ENCODE measurements at places on chromosomes 6 and 20.

- DNase-seq, result no peak
Measured at GRCh38 chr20:50675671-50676376, 15.5 kb downstream of the RIPOR3 start.

GRCh38 chr20:20369250-20370093 lies 1.6 kb downstream of the INSM1 start:
- DNase-seq, result no peak

- DNase-seq, result no peak
Measured at GRCh38 chr6:141077355-141078333, 1055.1 kb upstream of the GJE1 start.

- no peak for DNase-seq
Measured at GRCh38 chr20:9474835-9475415, 39.5 kb upstream of the LAMP5 start.

GRCh38 chr20:11426948-11427347 lies 490.7 kb upstream of the BTBD3 start:
- no peak for DNase-seq

DNA sequence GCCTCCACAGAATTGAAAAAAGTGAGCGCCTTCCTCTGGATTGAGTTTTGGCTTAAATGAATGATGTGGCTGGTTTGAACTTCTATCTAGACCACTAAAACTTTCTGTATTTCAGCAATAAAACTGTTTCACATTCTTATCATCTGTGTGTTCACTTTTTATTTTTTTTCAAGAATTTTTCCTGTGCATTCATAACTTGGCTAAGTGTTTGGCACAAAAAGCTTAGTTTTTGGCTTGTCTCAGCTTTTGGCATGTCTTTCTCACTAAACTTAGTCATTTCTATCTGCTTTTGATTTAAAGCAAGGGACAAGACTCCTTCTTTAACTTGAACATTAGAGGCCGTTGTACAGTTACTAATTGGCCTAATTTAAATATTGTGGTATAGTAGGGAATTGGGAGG lies 1015.1 kb downstream of the EPHA7 start:
- no peak for DNase-seq

DNA sequence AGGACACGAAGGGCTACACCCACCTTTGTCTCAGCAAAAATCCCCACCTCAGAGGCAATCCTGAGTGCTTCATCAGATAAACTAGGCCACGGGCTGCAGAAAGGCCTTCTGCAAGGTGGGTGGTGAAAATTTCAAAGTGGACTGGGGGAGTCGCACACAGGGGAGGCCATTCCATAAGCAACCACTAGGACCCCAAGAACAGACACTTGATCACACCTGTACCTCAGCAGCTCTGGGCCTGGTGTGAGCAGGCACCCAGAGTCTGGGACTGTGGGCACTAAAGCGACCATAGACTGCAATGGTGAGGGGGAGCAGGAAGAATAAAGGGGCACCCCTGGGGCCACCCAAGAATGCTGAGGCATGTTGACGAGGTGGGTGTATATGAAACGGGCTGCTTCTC lies 52.6 kb downstream of the SERAC1 start:
- DNase-seq, result no peak

GRCh38 chr20:47809161-47809960 lies 24.1 kb upstream of the SULF2 start:
- DNase-seq, result no peak

GRCh38 chr20:63442100-63442493 lies 30.4 kb downstream of the KCNQ2 start:
- peak; percentile 48 for DNase-seq

DNA sequence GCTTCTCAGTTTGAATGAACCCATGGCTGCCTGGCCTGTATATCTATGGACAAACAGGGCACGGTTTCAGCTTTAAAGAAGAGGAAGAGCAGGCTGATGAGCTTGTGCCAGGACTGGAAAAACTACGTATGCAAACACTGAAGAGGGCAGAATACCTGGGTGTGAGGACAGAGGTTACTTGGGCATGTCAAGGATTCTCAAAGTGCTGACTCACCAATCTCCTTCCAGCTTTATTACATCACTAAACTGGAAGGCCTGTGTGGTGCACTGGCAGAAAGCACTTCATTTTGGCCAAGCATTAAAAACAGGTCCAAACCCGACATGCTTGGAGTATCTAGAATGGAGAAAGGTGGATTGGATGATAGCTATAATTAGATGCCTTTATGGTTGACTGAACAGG lies 95.2 kb downstream of the GMPR start:
- DNase-seq, result no peak

DNA sequence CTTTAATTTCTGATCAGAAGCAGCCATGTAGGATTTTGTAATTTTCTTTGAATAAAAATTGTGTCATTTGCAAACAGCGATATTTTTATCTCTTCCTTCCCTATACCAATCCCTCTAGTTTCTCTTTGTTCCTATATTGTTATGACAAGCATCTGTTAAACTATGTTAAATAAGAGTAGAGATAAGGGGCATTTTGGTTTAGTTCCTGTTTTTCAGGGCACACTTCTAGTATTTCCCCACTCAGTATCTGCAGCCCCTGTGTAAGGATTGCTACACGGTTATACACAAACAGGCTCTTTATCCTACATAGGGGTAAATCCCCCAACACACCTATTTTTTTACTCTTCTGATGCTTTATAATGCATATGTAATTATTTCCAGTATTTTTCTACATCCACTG lies 42.1 kb downstream of the TRERF1 start:
- DNase-seq, result no peak

GRCh38 chr20:13681248-13682125 lies 42.8 kb upstream of the TASP1 start:
- DNase-seq, result no peak

GRCh38 chr20:16123623-16124022 lies 449.6 kb downstream of the KIF16B start:
- DNase-seq, result no peak

- no peak for DNase-seq
Measured at GRCh38 chr20:35333606-35334005, 41.4 kb upstream of the FAM83C start.

GRCh38 chr6:26003102-26003694 lies 40.6 kb downstream of the TRIM38 start:
- DNase-seq, result peak; percentile 49

- no peak for DNase-seq
Measured at GRCh38 chr6:91464201-91464600, 877.3 kb upstream of the MAP3K7 start.

GRCh38 chr6:35474942-35475570 lies 6.9 kb downstream of the RPL10A start:
- no peak for DNase-seq

DNA sequence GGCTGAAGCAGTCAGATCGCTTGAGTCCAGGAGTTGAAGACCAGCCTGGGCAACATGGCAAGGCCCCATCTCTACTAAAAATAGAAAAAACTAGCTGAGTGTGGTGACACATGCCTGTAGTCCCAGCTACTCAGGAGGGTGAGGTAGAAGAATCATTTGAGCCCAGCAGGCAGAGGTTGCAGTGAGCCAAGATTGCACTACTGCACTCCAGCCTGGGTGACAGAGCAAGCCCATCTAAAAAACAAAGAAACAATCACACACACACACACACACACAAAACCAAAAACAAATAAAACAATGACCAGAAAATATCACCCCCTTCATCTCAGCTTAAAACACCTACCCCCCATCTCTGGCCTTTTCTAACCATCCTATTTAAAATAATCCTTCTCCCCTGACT lies 68.0 kb downstream of the BTBD9 start:
- no peak for DNase-seq

DNA sequence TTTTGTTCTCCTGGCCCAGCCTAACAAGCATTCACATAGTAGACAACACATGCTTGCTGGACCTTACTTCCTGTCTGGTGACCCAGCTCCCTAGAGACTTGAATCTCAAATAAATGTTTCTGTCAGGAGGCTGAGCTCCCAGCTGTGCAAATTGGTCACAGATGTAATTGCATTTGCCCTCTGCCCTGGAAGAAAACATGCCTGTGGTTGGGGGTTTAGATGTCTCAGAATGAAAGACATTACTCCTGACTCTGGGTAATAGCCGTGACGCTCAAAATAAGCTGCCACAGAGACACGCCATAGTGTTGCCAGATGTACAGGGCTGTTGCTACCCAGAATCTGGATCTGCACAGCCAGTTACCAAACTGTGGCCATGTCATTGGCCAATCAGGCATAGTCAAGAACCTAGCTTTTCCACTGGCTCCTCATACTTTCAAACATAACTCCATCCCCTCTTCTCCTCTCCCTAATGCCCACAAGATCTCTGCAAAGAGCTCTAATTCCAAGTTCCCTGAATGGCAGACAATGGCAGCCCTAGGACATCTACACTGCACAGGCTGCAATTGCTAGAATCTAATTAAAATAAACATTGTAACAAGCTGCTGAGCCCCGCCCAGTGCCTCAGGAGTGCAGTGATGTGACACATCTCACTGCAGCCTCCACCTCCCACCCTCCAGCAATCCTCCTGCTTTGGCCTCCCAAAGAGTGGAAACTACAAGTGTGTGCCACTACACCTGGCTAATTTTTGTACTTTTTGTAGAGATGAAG lies 32.8 kb upstream of the GMPR start:
- DNase-seq, result no peak

DNA sequence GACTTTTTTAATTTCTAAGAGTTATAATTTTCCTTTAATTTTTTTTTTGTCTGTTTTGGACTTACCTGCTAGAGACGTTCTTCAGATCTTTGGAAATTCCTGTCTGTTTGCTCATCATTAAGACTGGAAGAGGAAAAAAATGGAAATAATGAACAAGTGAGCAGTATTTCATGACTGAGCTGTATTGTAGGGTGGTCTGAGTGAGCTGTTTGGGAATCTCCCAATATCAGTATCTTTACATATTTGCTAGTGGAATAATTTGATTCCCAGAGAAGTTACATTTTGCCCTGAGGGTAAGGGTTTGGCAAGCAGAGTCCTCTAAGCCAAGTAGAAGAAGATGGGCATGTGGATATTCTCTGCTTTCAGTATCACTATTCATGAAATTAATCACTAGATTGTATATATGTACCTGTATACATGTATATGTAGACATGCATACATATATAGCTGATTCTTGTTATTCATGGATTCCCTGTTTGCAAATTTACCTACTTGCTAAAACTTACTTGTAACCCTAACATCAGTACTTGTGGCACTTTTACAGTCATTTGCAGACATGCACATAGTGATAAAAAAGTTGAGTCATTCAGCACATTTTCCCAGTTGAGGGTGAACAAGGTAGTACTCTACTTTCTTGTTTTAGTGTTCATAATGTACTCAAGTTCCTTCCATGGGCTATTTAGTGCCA lies 13.5 kb downstream of the ZC2HC1B start:
- DNase-seq, result no peak

DNA sequence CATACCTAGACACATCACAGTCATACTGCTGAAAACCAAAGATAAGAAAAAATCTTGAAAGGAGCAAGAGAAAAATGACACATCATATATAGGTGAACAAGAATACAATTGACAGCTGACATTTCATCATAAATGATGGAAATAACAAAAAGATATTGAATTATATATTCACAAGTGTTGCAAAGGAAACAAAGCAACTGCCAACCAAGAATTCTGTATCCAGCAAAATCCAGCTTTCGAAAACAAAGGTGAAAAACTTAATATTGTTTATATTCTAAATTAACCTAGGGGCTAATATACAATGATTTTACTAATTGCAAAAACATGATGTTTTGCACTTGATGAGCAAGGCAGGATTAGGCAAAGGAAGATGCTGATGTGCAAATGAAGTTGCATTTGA lies 84.3 kb downstream of the MOXD1 start:
- no peak for DNase-seq

DNA sequence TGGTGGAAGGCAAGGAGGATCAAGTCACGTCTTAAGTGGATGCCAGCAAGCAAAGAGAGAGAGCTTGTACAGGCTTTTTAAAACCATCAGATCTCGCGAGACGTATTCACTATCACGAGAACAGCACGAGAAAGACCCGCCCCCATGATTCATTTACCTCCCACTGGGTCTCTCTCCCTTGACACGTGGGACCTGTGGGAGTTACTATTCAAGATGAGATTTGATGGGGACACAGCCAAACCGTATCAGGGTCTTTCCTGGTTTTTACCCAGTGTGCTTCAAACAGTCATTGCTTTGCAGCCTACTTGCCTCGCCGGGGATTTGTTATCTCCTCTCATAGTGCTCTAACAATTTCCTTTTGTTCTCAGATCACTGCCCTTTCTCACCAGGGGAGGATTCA lies 108.2 kb downstream of the UST start:
- no peak for DNase-seq

GRCh38 chr20:62061851-62062423 lies 3.7 kb downstream of the TAF4 start:
- no peak for DNase-seq

GRCh38 chr20:41664584-41664983 lies 46.4 kb upstream of the CHD6 start:
- no peak for DNase-seq

- no peak for DNase-seq
Measured at GRCh38 chr20:57699395-57699794, 10.4 kb downstream of the PMEPA1 start.

- no peak for DNase-seq
Measured at GRCh38 chr6:26538572-26538902, 371 bp downstream of the HMGN4 start.

DNA sequence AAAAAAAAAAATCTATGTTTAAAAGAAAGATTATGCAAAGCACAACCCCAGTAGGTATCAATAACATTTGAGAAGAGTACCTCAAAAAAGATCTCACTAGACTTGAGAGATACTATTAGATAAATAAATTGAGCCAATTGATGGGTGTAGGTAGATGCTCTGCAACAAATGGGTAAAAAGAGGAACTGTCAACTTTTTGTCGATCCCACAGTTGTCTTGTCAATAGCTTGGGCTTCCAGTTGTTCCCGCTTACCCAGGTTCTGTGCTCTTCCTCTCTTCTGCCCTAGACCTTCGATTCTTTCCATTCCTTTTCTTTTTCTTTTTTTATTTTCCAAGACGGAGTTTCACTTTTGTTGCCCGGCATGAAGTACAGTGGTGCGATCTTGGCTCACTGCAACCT lies 226.9 kb downstream of the SOX4 start:
- no peak for DNase-seq

DNA sequence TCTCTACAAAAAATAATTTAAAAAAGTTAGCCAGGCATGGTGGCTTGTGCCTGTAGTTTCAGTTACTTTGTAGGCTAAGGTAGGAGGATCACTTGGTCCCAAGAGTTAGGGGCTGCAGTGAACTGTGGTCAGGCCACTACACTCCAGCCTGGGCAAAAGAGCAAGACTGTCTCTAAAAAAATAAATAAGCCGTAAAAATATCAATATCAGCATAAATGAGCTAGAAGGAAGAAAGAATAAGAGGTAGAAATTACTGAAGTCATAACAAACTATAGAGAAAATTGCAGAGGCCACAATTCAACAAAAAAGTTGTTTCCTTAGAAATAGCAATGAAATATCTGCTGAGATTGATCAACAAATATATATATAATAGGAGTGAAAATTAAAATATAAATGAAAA lies 827.3 kb upstream of the FLRT3 start:
- DNase-seq, result no peak

DNA sequence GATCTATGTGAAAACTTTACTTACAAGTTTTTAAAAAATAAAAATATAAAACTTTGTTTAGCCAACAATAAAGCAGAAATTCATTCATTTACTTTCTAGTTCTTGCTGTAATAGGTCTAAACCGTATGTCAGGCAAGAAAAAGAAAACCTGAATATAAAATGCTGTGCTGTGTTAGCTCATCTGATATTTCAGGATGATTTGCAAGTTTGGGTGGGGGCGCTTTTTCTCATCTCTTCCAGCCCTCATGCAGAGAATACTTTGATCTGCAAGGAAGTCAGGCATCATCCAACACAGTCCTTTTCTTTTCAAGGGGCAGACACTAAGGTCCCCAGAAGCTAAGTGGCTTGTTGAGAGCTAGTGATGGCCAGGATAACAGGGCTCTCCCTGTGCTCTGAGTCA lies 153.2 kb downstream of the TBC1D7 start:
- DNase-seq, result no peak

- no peak for DNase-seq
Measured at GRCh38 chr20:25032065-25032477, 25.9 kb downstream of the ACSS1 start.
